Activated B cell treated with CpG ODN at 0.5 μM for 24 hours (primary cell): ENCODE measurements at places on chromosomes 5 and 9.

GRCh38 chr9:93636667-93637066, 60.3 kb downstream of the PHF2 start:
- no peak for DNase-seq

GRCh38 chr5:9699681-9700080, 69.5 kb upstream of the TAS2R1 start:
- no peak for DNase-seq

DNA sequence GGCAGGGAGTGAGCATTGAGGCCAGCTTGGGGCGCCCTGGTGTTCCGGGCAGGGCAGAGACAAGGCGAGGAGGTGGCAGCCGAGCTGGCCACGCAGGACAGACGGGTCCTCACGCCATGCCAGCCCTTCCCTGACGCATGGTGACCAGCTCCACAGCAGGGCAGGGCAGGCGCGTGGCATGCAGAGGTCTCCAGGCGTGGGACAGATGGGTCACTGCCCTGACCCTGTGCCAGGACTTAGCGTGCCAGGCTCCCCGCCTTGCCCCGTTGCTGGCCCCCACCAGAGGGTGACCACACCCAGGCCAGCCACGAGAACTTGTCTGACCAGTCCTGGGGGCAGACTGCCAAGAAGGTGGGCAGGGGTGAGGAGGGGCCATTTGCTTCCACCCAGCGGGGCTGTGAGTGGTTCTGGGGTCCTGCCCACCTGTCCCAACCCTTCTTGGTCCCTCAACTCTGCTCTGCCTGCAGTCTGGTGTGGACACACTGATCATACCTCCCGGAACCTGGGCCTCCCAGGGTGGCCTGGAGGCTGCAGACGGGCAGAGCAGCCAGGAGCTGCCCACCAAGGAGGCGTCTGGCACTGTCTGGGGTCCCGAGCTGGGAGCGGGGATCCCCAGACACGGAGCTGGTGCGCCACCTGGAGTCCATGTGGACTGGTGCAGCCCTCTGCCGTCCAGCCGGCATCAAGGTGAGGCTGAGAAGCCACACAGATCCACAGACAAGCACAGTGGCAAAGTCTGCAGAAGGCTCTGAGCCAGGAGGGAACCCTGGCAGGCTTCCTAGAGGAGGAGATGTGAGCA, at the start of gene RNF224:
Gene RNF224 (plus strand): TSS at position 449 of the 799 bp plus-strand sequence. CDS start 834 bp downstream, outside the sequence.
- peak; percentile 74 for DNase-seq

GRCh38 chr5:22892441-22892840, 39.3 kb upstream of the CDH12 start:
- DNase-seq: no peak

DNA sequence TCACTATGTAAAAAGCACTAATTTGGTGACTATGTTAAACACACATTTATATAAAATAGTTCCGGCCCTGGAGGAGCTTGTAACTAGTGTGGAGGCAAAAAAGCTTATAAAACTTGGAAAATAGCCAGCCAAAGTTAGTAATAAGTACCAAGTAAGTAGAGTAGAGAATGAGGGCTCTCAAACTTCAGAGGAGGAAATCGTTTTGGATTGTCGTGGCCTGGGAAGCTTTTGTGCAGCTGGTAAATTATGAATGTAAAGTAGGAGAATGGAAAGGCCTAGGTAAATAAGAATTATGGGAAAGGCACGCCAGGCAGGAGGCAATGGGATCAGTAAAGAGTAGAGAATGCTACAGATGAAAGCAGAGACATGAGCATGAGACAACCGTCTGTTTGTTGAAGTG, 832.7 kb upstream of the ZNF608 start:
- no peak for DNase-seq

DNA sequence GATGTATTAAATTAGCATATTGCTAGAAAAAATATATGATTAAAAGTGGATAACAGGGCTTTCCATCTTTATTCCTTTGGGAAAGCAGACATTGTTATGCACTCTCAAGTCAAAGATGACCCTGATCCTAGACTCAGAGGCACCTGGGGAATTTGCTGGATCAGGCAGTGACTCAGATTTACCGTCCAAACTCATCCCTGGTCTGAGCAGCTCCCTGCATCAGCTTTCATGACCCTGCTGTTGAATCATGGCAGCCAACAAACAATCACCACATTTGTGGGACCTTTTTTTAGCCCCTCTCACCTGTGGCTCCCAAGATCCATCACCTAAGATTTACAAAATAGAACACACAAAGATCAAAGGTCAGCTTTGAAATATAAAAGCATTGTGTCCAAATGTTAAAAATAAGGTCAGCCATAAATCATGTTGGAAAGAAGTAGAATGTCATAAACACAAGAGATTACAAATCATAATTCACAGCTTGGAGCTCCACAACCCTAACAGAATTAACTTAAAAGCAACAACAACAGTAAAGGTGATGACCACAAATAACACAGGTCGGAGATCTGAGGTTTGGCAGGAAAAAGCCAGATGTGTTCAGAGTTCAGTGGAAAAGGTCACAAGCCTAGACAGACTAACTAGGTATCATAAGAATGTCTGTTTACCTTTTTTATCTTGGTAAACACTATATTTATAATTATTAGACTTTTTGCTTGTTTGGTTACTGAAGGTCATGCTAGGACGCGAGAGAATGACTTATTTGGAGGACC, 55.5 kb downstream of the ZFAND5 start:
- no peak for DNase-seq

DNA sequence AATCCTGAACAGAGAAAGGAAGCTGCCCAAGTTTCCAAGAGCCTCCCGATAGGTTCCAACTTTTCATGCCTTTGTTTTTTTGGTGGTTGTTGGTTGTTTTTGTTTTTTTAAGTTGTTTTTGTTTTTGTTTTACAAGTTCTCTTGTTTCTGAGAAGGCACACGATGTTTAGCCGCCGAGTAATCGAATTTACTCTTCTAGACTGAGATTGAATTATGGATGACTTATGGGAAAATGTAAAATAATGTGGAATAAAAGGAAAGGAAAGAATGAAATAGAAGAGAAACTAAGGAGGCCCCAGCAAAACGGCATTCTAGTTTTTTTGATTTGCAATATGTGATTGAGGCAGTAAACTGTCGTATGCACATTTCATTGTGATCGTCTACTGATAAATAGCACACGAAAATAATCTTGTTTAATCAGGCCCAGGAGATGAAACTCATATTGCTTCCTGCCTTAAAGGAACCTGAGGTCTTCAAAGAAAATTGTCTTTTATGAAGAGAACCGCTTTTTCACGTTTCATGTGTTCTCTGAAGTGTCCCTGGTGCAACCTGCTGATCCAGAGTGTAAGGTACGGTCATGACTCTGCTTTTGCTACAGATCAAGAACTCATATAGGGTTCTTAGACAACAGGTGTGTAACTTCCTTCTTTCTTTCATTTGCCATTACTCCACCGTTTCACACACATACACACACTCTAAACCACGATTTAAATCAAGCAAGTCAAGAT, 1.3 kb upstream of the GNAQ start:
- no peak for DNase-seq

GRCh38 chr5:56108246-56108645, 113.5 kb upstream of the IL6ST start:
- no peak for DNase-seq

- DNase-seq: no peak
Measured at GRCh38 chr5:137758715-137759306, 4.6 kb upstream of the HNRNPA0 start.

DNA sequence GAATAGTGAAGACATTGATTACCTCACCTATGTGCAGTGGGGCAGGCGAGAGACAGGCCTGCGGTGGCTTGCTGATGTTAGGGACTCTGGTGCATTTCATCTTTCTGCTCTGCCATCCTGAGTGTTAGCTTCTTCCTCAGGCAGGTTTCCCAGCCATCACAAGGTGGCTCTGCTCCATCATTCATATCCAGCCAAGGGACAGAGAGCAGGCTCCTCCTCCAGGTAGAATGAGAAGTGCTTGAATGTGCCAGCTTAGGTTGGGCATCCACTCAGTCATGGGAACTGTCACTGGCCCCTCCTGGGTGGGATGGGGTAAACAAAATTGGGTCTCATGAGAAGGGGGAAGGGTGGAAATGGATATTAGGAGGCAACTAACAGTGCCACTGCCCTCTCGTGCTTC, 24.8 kb downstream of the GPR107 start:
- no peak for DNase-seq
